ENCODE measurements at places on chromosomes 7 and 10.

- DNase-seq: no peak
Measured at GRCh38 chr7:22469371-22470143, 30.4 kb downstream of the STEAP1B start.

GRCh38 chr7:46129831-46130230 is 208.8 kb upstream of the IGFBP3 start:
- DNase-seq: no peak

GRCh38 chr7:150953061-150953997 is 24.8 kb downstream of the KCNH2 start:
- no peak for DNase-seq

DNA sequence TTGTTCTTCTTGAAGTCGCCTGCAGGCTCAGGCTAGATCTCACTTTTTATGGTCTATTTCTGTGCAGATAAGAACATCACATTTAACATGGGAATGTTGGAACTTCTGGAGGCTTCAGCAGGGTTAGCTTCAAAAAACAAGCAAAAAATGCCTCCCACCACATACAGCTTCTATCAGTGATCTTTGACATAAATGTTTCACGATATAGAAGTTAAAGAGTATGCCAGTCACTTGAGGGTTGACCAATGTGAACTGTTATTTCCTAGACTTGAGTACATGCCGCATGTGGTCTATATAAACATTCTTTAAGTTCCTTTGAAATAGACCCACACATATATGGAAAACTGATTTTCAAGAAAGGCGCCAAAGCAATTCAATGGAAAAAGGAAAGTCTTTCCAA is 219.2 kb upstream of the KLF14 start:
- DNase-seq: no peak

DNA sequence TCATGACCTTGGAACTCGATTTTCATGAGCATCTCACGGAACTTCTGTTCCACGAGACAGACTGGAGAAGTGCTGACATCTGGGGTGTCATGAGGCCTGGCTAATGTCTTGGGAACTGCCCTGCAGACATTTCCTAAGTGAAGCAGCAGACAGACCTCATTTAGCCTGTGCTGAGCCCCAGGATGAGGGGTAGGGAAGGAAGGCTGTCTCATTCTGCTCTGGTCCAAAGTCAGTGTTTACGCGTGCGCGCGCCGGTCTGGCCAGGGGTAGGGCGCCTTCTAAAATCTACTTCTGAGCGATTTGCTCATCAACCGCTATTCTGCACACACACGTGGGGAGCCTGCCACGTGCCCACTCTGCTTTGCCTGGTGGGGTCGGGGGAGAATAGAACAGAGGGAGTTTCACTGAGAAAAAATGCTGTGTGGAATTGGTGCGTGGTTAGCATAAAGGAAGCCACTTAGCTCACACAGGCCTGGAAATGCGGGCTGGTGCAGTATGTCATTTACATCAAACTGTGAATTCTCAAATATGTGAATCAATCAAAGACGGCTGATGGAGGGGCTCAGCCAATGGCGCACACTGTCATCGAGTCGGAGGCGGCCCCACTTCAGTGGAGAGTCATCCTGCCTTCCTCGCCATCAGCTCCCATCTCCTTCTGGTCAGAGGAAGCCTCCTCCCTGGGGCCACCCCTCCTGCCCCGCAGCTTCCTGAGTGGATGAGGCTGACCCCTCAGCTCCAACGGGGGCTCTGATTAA is 335.1 kb downstream of the ADARB2 start:
- no peak for DNase-seq
